ENCODE measurements at places on chromosomes 13 and 19.

- no peak for DNase-seq
Measured at GRCh38 chr13:109636736-109637135, 149.6 kb downstream of the IRS2 start.

GRCh38 chr19:43735957-43736356 lies 18.8 kb downstream of the SMG9 start:
- no peak for DNase-seq

GRCh38 chr13:29901710-29902631 lies 51.6 kb upstream of the UBL3 start:
- DNase-seq, result no peak

DNA sequence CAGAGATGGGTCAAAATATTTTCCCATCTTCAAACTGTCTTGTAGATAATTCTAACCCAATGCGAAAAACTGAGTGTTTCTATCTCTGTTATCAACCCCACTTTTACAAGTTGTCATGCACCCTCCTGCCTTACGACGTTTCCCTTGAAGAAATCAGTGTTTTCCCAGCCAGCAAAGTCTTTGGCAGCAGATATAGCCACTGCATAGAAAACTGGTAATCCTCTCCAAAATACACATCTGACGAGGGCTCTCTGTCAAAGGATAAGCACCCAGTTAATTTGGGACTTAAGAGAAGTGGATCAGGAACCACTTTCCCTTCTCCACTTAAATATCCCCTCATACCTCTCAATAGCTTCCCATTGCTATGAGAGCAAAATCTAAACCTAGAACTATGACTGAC lies 351.9 kb upstream of the MIR17HG start:
- no peak for DNase-seq

DNA sequence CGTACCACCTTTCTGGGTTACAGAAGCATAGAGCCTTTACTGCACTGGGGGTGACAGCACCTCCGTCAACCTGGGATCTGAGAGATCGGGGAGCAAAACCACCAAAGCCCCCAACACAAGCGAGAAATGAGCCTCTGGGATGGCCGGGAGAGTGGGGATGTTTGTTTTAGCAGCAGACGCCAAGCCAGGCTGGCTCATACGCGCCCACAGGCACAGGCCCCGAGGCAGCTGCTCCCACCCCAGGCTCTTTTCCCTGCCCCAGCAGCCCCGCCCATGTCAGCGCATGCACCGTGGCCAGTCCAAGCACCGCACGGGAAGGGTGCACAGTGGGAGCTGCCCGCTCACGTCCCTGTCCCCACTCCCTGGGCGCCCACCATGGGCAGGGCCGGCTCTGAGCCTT lies 8.5 kb downstream of the PIP5K1C start:
- DNase-seq, result no peak

DNA sequence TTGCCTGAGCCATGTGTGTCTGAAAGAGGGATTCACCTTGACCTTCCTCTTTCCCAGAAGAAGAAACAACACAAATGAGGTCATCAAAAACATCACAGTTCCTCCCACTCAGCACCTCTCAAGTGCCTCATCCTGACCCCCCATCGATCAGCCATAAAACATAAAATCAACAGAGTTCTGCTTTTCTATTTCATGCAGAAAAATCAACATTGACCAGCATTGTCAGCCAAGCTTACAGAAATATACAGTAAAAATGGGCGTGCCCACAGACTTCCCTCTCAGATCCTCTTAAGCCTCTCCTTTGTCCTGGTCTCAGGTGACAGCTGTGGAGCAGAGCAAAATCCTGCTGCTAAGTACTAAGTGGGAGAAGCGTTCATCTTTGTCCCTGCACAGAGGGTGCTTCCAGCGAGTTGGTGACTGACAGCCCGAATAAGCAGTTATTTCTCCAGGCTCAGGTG lies 213.3 kb downstream of the OLFM4 start:
- no peak for DNase-seq

GRCh38 chr19:56117889-56118288 lies 3.2 kb downstream of the ZNF787 start:
- no peak for DNase-seq

DNA sequence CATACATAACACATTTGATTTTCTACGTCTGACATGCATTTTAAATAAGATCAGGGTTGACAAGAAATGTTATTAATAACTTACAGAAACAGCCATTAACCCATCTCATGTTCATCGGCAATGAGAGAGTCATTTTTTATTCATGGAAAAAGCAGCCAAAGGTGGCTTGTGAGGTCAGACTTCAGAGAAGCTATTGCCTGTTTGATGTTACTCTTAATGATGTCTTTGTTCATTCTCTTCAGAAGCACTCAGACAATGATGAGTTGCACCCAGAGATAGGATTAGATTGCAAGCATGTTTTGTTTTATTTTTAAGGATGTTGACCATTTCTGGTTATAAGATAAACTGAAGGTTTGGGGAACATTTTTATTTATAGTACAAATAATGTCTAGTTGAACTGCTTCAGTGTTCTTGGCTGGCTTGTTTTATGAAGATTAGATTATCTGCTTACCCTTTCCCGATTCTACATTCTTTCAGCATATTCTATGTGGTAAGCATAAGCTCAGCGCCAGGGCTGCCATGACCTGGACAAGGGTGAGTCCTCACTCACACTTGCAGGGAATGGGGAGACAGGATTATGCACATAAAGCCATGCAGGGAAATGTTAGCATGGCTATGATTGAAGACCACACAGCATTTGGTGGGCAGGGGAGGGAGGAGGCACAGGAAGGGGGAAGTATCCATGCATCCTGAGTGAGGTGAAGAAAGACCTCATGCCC lies 288.1 kb downstream of the MTUS2 start:
- DNase-seq, result no peak

- peak; percentile 67 for DNase-seq
Measured at GRCh38 chr19:19145684-19146608, 7.7 kb upstream of the TMEM161A start.

- DNase-seq, result no peak
Measured at GRCh38 chr13:53214433-53214832, 185.8 kb downstream of the OLFM4 start.

DNA sequence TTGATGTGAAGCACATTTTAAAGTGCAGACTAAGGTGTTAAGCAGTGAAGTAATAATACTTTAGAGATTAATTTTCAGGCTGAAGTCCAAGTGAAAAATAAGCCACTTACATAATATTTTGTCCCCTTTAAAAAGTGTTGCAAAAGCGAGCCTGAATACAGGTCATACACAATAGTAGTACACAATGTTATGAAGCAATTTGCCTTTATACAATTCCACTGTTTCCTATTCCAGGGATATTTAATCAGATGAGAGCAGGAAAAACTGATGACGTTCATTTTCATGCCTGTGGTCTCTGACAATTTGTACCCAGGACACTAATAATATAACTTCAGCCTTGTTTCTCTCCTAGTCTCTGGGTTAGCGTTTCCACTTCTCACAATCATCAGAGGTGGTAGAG lies 916.7 kb downstream of the PCDH9 start:
- no peak for DNase-seq

GRCh38 chr19:30879225-30879624 lies 470.0 kb downstream of the TSHZ3 start:
- DNase-seq, result no peak

DNA sequence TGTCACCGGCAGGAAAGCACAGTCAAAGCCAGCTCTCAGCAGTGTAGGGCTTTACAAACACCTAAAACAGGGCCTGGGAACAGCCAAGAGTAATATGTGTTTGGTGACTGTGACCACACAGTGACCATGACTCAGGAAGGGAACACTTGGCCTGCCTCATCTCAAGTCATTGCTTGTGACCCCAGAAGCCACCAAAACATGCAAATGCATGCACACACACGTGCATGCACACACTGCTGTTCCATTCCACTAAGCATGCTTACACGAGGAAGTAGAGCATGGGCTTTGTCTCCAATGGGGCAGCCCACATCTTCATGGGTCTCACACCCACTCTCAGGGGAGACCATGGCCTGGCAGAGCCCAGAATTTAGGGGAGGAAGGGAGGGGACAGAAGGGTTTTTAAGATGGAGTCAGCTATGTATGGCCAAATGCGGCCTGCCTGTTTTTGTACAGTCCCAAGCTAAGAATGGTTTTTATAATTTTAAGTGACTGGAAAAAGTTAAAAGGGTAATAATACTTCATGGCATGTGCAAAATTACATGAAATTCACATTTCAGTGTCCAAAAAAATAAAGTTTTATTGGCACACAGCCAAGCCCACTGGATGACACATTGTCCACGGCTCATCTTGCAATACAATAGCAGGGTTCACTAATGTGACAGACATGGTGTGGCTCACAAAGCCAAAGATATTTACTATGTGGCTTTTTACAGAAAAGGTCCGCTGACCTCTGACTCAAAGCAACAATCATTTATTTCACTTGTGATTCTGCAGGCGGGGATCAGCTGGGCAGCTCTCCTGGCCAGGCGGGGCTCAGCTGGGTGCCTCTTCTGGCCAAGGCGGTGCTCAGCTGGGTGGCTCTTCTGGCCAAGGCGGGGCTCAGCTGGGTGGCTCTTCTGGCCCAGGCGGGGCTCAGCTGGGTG lies 17.3 kb downstream of the ZFR2 start:
- no peak for DNase-seq

DNA sequence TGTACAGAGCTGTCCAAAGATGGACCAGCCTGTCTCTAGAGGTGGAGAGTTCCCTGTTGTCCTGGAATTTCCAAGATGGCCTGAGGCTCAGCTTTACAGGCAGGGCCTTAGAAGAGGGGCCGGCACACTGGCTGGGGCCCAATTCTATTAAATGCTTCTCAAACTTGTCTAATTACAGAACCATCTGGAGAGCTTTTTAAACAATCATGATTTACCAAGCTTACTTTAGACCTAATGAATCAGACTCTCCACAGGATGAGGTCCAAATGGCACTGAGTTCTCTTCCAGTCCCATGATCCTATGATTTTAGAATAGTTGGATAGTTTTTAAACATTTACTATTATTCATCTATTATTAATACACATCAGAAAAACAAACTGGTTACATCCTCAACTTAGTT lies 123.5 kb downstream of the DNAJC3 start:
- no peak for DNase-seq

GRCh38 chr13:114311908-114312307 lies 2.4 kb upstream of the CHAMP1 start:
- no peak for DNase-seq

- DNase-seq, result peak; percentile 8
Measured at GRCh38 chr13:71290963-71291841, 575.8 kb downstream of the DACH1 start.

DNA sequence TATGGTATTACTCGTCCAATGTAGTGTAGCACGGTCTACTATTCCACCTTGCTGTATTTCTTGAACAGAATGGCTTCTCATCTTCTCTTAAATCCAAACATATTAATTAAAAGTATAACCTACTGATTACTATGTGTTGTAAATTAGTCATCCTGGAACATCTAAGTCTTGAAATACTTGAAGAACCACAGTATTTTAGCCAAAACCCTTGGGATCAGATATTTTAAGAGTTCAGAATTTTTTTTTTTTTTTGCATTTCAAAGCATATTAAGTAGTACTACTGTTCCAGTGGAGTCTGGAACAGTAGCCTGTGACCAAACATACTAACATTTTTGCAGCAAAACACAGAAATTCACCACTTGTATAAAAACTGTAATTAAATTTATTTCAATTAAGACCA lies 30.1 kb downstream of the ZC3H13 start:
- no peak for DNase-seq

DNA sequence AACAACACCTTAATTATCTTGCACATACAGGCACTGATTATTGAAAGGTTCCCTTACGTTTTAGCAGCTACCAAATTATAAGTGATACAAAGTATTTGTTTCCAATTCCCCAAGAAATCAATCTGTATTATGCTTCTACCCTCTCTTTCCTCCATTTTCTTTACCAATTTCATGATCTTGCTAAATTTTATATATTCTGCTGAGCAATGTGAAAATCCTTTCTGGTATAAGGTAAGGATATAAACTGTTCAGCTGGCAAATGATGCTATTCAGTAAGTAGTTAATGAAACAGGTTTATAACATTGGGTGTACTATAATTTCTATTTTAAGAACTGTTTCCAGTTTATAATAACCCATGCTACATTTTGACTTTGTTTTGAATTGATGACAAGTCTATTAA lies 985 bp upstream of the EEF1AKMT1 start:
- DNase-seq, result no peak

DNA sequence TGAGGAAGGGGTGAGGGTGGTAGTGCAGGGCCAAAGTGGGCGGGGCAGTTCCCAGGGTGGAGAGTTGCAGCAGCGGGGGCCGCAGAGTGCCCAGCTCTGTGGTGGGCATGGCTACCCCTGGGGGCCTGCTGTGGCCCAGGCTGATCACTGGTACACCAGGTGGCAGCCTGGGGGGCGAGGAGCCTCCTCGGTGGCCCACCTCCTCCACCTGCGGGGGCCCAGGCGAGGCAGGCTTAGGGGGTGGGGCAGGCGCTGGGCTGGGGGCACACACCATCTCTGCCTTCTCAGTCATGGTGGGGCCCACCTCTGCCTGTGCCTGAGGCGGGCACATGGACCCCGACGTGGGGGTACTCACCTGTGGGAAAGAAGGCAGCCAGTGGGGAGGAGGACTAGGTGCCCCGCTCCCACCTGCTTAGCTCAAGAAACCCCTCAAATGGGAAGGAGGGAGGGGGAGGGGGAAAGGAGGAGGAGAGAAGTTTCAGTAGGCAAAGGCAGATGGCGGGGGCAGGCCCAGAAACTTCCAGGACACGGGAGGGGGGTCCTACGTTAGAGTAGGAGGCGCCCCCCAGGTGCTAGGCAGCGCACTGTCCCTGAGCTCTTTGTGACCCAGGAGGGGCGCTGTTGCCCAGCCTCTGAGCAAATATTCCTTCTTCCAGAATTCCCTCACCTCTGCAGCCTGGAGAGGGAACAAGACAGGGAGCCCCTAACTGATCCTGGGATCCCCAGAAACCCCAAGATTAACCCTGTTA lies 1.6 kb downstream of the LYL1 start:
- DNase-seq, result no peak

DNA sequence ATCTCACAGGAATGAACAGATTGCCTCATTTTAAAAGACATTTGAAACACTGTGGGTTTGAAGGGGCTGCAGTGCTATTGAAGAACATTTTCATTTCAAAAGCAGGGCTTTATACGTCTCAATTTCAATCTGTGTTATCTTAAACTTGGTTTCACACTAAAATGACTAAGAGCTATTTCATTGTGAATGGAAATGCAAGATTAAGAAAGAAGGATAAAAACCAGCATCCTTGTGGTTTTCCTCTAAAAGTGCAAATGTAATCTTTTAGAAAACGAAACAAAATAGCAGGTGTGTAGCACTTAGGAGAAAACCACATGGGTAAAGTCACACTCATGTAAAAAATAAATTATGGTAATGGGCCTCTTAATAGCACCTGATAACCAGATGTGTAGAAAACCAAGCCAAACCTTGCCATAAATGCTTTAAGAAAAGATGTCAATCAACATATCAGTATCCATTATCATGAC lies 397.7 kb downstream of the GPC6 start:
- no peak for DNase-seq
